Thyroid gland (tissue), 4 donors: ENCODE measurements at places on chromosomes 12 and 14.

DNA sequence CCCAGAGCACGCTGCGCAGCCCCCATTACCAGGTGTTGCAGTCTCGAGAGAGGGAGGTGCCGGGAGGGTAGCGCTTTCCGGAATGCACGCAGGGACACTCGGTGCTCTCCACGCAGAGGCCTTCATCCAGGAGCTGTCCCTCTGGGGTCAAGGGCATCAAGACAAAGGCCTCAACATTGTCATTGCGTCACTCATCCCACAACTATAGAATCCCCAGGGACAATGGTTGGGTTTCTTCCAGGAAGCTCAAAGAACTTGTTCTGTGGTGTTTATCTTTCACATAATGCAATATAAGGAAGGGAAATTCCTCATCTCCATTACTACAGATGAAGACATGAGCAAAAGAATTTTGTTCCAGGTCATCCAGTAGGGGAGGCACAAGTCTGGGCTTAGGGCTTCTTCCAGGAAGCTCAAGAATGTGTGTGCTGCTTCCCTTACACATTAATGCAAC lies 52.1 kb downstream of the VWF start:
- no peak for DNase-seq

GRCh38 chr12:114477989-114478395 lies 72.0 kb upstream of the TBX5 start:
- no peak for DNase-seq

DNA sequence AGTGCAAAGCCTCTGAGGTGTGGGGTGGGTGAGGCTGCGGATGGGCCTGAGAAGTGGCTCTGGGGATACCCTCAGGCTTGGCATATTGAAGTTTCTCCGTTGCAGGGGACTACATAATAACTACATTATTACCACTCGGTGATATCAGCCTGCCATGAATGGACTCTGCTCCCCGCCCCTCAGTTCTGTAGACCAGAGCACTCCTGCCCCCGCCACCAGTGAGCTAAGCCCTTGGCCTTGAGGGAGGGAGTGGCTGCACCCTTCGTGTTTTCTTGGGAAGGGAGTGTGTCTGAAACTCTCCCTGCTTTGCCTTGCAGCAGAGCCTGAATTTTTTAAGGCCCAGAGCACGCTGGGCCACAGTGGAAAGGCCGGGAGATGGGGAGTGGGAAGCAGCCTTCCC lies 1.7 kb downstream of the ORAI1 start:
- peak; percentile 28 for DNase-seq

GRCh38 chr14:55746558-55746957 lies 166.6 kb downstream of the KTN1 start:
- DNase-seq: no peak

DNA sequence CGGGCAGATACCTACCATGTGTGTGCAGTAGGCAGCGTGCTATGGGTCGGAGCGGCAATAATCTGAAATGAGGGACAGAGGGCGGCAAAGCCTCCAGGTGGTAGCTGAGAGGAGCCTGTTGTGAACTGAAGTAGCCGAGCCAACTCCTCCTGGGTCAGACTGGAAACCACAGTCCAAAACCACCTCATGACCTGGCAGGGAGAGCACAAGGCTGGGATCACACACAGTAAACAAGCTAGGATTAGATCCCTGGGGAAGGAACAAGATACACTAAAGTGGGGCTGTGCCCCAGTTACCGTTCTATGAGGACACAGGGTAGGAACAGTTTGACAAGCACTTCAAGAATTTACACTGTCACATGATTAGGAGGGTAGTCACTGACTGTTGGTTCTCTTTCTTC lies 49.0 kb downstream of the AREL1 start:
- no peak for DNase-seq

DNA sequence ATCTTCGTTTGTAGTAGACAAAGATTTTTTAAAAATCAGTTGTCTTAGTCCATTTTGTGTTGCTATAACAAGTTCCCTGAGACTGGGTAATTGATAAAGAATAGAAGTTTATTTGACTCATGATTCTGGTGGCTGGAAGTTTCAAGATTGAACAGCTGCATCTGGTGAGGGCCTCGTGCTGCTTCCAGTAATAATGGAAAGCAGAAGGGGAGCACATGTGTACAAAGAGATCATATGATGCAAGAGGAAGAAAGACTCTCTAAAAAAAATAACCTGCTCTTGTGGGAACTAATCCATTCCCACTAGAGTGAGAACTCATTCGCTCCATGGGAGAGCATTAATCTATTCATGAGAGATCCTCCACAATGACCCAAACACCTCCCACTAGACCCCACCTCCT lies 24.8 kb downstream of the MUCL1 start:
- DNase-seq: no peak

GRCh38 chr14:95515080-95515489 lies 1.4 kb downstream of the SYNE3 start:
- peak; percentile 54 for DNase-seq

- no peak for DNase-seq
Measured at GRCh38 chr14:104227806-104228205, 89.4 kb downstream of the KIF26A start.

GRCh38 chr12:50695961-50696360 lies 67.9 kb upstream of the ATF1 start:
- no peak for DNase-seq

- no peak for DNase-seq
Measured at GRCh38 chr12:4796694-4797482, 76.7 kb downstream of the GALNT8 start.

GRCh38 chr14:32421781-32422180 lies 92.7 kb downstream of the AKAP6 start:
- DNase-seq: no peak

- no peak for DNase-seq
Measured at GRCh38 chr12:74391283-74391682, 146.4 kb upstream of the ATXN7L3B start.

DNA sequence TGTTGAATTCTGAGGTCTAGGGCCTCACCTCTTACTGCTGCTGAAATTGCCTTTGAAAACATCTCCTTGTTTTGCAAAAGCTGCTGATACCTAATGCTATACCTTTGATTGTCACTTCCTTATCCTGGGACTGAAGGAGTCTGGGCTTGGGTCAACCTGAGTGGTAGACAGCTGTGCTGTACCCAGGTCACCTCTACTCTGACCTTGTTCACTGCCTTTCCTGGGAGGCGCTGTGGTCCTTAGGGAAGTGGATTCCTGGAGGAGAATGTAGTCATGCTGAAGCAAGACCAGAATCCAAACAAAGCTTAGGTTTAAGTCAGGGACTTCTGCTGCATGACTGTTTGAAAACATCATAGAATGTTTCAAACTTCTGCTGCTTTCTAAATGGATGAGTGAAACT lies 191.4 kb downstream of the SNAPC1 start:
- no peak for DNase-seq

- DNase-seq: no peak
Measured at GRCh38 chr12:20305470-20305869, 62.9 kb upstream of the PDE3A start.

DNA sequence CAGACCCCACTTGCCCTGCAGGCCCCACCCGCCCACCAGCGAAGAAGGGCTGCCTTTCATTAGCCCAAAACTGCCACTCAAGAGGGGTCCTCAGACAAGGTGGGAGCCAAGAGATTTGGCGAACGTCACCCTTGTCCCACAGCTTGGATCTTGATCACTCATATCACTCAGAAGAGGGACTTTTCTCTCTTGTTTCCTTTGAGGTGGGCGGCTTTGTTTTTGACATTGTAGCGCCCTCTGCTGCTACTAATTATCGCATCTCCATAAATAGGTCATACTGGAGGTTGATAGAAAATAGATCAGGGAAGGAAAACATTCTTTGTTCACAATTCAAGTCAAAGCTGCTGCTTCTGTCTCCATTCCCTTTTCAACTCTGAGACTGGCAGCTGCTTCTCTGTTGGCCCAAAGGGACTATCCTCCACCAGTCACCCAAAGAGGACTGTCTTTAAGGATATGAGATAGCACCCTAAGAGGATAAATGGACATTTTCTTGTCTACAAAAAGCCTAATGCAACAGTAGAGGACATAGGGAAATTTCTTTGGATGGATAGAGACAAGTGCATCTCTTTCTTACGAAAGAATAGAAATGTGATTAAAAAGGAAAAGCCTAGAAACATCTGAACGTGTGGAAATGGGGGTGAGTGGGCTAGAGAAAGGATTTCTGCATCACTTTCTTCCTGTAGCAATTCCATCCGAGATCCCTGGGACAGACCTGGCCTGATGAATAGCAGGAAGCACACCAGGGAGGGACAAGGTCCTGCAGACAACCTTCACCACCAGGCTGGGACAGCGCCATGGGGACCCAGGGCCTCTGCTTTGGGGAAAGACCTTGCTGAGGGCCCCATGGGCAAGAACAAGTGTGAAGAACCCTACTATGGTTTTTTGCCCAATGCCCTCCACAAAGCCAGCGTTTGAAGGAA lies 115.8 kb downstream of the DAD1 start:
- peak; percentile 59 for DNase-seq

GRCh38 chr14:26217778-26218177 lies 380.1 kb downstream of the NOVA1 start:
- no peak for DNase-seq

DNA sequence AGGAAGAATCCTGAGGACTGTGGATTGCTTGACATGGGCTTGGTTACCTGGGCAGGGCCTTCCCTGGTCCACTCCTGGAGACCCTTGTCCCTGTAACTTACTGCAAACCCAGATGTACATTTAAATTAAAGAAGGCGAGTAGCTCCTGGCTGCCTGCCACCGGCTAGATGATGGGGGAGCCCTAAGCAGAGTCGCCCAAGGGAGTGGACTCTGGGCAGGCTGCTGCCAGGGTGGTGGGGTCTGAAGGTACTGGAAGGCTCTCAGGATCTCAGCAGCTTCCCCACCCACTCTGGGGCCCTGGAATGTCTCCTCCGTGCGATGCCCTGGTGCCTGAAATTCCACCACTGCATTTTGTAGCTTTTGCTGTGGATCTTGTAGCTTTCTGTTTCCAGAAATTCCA lies 74.7 kb downstream of the FBXL14 start:
- DNase-seq: no peak

DNA sequence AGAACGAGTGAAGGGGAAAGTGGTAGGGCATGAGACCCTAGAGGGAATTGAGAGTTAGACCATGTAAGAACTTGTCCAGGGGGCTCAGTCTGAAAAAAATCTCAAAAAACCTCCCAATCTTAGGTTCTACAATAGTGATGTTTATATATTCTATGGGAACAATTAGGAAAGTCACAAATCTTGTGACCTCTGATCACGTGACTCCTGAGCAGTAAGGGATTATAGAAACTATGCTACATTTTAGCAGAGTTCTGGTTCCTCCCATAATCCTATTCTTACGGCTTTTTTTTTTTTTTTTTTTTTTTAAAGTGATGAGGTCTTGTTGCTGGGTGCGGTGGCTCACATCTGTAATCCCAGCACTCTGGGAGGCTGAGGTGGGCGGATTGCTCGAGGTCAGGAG lies 5.8 kb downstream of the ADCK1 start:
- no peak for DNase-seq

DNA sequence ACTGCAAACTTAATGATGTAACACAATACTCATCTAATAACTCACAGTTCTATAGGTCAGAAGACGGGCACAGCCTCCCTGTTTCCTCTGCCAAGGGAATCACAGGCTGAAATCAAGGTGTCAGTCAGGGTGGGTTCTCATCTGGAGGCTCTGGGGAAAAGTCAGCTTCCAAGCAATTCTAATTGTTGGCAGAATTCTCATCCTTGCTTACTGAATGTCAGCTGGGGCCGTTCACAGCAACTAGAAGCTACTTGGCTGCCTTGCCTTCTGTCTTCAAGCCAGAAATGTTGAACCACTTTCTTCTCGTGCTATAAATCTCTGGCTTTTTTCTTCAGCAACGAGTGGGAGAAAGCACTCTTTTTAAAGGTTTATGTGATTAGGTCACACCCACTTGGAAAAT lies 80.1 kb upstream of the PDZRN4 start:
- DNase-seq: no peak
